ENCODE measurements at places on chromosomes 2 and 18.

DNA sequence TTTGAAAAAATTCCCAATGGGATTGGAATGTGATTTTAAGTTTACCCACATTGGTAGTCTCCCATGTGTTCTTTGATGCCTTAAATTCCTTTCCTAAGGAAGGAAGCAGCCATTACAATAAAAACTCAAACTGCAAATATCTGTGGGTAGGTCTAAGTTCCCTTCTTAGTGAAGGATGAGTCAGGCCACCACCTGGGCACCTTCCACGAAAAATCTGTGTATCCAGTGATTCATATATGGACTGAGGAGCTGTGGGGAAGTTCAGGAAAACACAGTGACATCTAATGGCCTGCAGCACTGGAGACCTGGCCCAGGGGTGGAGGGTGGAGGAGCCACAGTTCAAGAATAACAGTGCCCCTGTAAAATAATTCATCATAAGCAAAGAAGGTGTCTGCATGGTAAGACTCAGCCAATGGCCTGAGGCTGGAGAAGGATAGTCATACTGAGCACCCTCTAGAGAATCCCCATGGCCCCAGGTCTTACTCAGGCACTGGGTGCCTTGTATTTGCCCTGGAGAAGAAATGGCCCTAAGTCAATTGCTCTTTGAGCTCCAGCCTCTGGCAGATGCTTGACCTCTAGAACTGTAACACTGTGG, 248.6 kb downstream of the SP3 start:
- no peak for ATAC-seq

DNA sequence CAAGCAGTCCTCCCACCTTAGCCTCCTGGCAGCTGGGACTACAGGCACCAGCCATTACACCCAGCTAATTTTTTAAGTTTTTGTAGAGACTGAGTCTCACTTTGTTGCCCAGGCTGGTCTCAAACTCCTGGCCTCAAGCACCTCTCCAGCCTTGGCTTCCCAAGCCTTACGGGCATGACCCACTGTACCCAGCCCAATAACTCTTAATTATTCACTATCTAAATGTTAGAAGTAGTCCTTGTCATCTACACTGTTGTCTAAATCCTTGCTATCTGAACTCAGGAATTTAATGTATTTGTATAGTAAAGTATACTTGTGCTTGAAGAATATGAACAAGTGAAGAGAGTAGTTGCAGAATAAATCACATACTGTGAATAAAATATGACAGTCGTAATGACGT, 37.9 kb upstream of the NBEAL1 start:
- ATAC-seq = no peak

DNA sequence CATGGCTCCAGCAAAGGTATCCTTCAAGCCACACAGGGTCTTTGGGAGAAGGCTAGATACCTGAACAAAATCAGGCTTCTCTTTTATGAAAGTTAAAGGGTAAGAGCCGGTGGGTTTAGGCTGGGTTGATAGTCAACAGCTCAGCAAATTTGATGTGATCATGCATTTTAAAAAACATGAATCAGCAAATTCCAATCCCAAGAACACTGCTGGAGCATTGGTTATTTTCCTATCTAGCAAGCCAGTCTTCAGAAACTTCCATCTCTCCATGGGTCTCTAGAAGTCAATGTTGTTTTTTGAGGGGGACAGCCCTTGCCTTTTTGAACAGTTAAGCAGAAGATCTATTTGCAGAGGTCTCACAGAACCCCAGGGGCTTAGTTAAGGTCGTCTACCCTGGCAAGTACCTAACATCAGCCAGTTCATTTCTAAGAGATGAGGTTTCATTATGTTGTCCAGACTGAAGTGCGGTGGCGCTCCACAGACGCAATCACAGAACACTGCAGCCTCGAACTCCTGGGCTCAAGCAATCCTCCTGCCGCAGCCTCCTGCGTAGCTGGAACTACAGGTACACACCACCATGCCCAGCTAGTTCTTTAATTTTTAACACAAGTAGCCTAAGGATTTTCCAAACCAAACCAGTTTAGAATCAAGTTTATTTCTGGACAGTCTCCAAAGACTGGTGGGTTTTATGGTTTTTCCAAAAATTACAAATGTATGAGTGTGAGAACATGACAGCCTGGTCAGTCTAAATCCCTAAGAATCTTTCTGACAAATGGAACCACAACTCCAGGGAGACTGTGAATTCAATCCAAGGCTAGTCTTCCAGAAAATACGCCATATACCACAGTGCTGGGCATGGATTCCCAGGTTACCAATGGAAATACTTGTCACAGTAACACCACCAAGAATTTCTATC, 4.1 kb upstream of the ZCCHC2 start:
- ATAC-seq = no peak

DNA sequence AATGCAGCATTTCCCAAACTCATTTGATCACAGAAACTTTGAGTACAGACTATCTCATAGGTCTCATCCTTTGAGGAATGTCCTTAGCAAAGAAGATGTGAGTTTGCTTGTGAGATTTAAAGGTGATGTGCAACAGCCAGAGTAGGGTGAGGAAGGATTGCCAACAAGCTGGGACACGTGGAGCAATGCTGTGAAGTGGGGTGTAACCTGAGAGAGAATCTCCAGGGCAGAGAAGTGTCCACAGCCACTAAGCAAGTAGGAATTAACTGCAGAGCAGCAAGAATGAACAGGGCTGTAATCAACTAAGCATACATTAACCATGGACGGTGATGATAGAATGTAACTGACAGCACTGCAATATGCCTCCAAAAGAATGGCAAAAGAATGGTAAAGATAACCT, 469.9 kb upstream of the NRP2 start:
- ATAC-seq = no peak

GRCh38 chr2:137929519-137929916, 34.8 kb upstream of the HNMT start:
- no peak for ATAC-seq

Data from stimulated activated memory B cell treated with anti-CD40 and anti-IgM and Interleukin-4, amounts not matched to agents 10 μg/mL and 1 μg/mL and 100 μg/mL, for 72 hours (primary cell).